Activated T-helper 2 cell treated with anti-CD3 and anti-CD28 coated beads, Interferon-gamma antibody, Interleukin-2, Interleukin-4, amounts not matched to agents 10 μg/mL and 5 μg/mL and 100 μg/mL, durations not matched to agents 14 hours and 24 hours and 36 hours (primary cell): ENCODE measurements at places on chromosomes 7 and 10.

DNA sequence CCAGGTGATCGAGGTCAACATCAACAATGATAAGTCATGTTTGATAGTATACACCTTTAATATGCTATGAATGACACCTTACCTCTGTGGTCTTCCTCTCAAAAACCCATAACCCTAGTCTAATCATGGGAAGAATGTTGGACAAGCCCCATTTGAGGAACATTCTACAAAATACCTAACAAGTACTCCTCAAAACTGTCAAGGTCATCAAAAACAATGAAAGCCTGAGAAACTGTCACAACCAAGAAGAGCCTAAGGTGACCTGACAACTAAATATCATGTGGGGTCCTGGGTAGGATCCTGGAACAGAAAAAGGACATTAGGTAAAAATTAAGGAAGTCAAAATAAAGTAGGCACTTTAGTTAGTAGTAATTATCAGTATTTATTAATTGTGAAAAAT is 5.9 kb upstream of the NUDCD3 start:
- H3K4me3 ChIP-seq: no peak overlapping the region
- DNase-seq: no peak
- no peaks in the 10 kb centered on the region for H3K36me3 ChIP-seq
- H3K27me3 ChIP-seq: peaks cover 3% of the 10 kb centered on the region

- peak overlapping the region; percentile 69 for H3K27ac ChIP-seq
- no peaks in the 10 kb centered on the region for H3K27me3 ChIP-seq
- DNase-seq: no peak
- peak overlapping the region; percentile 89 for H3K4me3 ChIP-seq
These were observed 2.6 kb upstream of the SAMD8 start for GRCh38 chr10:75108684-75109458.

DNA sequence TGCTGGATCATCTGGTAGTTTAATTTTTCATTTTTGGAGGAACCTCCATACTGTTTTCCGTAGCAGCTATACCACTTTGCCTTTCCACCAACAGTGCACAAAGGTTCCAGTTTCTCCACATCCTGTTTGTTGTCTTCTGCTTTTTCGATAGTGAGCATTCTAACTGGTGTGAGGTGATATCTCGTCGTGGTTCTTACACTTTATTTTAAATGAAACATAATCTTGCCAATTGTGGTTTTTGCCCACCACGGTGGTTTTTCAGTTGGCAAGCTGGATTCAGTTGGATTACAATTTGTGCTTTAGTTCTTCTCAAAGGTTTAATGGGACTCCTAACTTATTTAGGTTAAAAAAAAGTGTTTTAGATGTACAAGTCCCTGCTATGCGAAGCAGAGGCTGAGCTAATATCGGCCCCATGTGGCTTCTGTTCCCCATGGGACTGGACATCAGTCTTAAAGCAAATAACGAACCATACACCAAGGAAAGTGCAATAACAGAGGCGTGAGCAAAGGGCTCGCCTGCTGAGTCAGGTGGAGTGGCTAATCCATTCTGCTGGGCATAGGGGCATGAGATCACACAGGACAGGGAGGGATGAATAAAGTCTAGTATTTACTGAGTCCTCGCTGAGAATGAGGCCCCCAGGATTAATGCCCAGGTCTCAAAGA is 153.6 kb downstream of the AOAH start:
- no peak overlapping the region for H3K4me3 ChIP-seq
- H3K36me3 ChIP-seq: peaks cover 56% of the 10 kb centered on the region
- no peak for DNase-seq
- H3K27ac ChIP-seq: no peak overlapping the region
- H3K27me3 ChIP-seq: no peaks in the 10 kb centered on the region

DNA sequence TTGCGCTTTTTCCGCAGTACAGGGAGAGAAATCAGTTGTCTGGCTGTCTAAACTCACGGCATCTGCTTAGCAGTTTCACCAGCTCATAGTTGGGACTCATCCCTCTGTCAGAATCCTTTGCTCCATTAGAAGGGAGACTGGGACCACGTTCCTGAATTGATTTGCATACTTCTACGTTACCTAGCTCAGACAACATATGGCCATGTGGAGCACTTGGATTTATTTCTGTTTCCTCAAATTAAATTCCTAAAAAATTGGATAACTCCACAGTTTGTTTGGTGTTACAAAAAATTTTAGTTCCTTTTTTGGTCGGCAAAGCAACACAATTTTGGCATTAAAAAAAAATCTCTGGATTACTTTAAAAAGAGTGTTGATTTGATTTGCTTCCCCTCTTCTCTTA is 614.0 kb downstream of the AUTS2 start:
- no peaks in the 10 kb centered on the region for H3K36me3 ChIP-seq
- no peaks in the 10 kb centered on the region for H3K27me3 ChIP-seq
- H3K27ac ChIP-seq: no peak overlapping the region
- no peaks in the 10 kb centered on the region for H3K4me1 ChIP-seq
- DNase-seq: no peak
- H3K4me3 ChIP-seq: no peak overlapping the region

DNA sequence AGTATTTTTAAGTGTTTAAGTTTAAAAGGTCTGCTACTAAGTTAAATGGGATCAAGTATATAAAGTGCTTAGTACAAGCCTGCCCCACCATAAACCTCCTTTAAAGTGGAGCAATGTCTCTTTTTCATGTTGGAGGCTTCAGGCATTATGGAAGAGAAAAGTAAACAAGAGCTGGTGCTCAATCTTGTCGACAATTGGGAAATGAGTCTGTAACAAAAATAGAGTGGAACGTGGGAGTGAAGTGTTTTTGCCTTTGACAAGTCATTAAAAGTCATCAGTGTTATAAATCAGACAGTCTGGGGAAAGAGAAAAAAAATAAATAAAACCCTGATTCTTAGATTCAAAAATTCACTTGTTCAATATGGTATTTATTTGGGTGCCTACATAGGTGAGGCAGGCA is 44.7 kb downstream of the DNAJC12 start:
- peaks cover 24% of the 10 kb centered on the region for H3K4me1 ChIP-seq
- H3K4me3 ChIP-seq: no peak overlapping the region
- no peak overlapping the region for H3K27ac ChIP-seq
- DNase-seq: no peak
- peaks cover 2% of the 10 kb centered on the region for H3K27me3 ChIP-seq

- H3K27ac ChIP-seq: no peak overlapping the region
- DNase-seq: no peak
- no peaks in the 10 kb centered on the region for H3K4me1 ChIP-seq
- no peaks in the 10 kb centered on the region for H3K27me3 ChIP-seq
These were observed 81.3 kb downstream of the GLI3 start for GRCh38 chr7:42155584-42156290.

GRCh38 chr7:119175911-119176627 is 951.6 kb downstream of the ANKRD7 start:
- no peak overlapping the region for H3K4me3 ChIP-seq
- no peaks in the 10 kb centered on the region for H3K27me3 ChIP-seq
- no peaks in the 10 kb centered on the region for H3K4me1 ChIP-seq
- DNase-seq: no peak
- H3K27ac ChIP-seq: no peak overlapping the region

DNA sequence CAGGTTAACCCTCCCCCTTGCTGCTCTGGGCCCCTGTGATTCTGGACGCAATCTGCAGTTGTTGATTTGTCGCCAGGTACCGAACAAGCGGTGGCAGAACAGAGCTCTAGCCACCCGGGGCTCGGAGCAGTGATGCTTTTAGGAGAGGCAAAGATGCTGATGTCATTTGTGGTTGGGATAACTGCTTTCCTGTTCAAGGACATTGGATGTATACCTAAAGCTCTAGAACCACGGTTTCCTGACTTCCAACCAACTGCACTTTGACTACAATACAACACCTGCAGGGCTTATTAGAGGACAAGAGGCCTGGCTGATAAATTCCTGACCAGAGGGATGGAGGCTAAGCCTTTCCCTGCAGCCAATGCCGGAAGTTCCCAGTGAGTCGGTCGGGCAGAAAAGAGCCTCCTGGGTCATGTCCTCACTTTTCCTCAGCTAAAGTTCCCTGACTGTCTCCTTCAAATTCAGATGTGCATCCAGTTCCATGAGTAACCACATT is 6.5 kb upstream of the RBM20 start:
- H3K4me1 ChIP-seq: peaks cover 14% of the 10 kb centered on the region
- H3K4me3 ChIP-seq: no peak overlapping the region
- no peak overlapping the region for H3K27ac ChIP-seq
- H3K27me3 ChIP-seq: peaks cover 44% of the 10 kb centered on the region
- DNase-seq: no peak
- H3K36me3 ChIP-seq: no peaks in the 10 kb centered on the region

- H3K4me3 ChIP-seq: no peak overlapping the region
- peaks cover 4% of the 10 kb centered on the region for H3K36me3 ChIP-seq
- H3K27ac ChIP-seq: no peak overlapping the region
- H3K27me3 ChIP-seq: no peaks in the 10 kb centered on the region
- no peaks in the 10 kb centered on the region for H3K4me1 ChIP-seq
These were observed 61.6 kb downstream of the MEST start for GRCh38 chr7:130553398-130554029.

DNA sequence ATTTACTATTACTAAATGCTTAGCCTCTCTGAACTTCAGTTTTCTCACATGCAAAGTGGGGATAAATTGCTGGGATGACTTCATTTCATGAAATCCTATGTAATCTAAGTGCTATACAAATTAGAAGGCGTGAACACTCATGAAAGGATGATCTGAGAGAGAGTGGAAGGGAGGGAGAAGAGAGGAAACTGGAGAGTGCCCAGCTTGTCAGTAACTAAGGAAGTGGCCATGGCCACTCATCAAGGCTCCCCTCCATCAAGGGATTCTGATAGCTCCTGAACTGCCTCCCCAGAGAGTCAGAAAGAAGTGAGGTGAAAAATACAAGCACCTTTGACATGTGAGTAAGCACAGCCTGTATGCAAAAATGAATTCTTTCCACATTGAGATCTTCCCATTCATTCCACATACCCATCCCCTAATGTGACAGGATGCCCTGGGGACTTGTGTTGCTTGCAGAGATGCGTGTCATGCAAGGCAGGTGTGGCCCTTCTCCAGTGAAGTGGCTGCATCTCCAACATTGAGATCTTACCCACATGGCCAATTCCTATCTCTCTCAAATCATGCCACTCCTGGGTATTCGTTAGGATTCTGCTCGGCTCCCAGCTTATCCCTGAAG is 76.5 kb upstream of the ITPRID1 start:
- no peaks in the 10 kb centered on the region for H3K4me1 ChIP-seq
- no peak overlapping the region for H3K27ac ChIP-seq
- no peaks in the 10 kb centered on the region for H3K27me3 ChIP-seq
- H3K4me3 ChIP-seq: no peak overlapping the region
- no peaks in the 10 kb centered on the region for H3K36me3 ChIP-seq
- DNase-seq: no peak

GRCh38 chr10:82440775-82441174 is 565.8 kb downstream of the NRG3 start:
- DNase-seq: no peak
- no peak overlapping the region for H3K4me3 ChIP-seq
- H3K27me3 ChIP-seq: no peaks in the 10 kb centered on the region
- H3K4me1 ChIP-seq: no peaks in the 10 kb centered on the region
- no peak overlapping the region for H3K27ac ChIP-seq
- no peaks in the 10 kb centered on the region for H3K36me3 ChIP-seq

- peaks cover 15% of the 10 kb centered on the region for H3K27me3 ChIP-seq
- H3K4me3 ChIP-seq: no peak overlapping the region
- H3K27ac ChIP-seq: no peak overlapping the region
- no peaks in the 10 kb centered on the region for H3K4me1 ChIP-seq
- DNase-seq: no peak
These were observed 128.3 kb downstream of the ADARB2 start for GRCh38 chr10:1608851-1609647.

DNA sequence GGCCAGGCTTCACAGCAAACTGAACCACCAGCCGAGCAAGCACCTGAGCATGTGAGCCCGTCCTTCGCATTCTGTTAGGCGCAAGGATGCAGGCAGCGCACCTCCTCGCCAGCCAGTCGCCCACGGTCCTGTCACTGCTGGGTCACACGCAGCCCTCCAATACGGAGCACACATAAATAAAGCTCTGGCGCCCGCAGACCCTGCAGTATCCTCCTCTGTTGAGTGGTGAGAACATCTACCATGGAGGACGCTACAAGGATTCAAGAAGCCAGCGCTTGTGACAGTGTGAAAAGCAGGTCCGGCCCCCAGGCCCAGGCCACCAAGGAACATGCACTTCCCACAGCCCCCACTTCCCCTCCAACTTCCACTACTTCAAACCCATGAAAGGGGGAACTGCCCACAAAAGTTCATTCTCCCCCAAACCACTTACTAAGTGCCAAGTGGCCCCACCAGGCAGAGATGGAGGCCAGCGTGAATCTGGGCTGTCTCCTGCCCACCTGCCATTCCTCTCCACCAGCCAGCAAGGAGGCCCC is 34.8 kb downstream of the VOPP1 start:
- peaks cover 23% of the 10 kb centered on the region for H3K36me3 ChIP-seq
- H3K27me3 ChIP-seq: no peaks in the 10 kb centered on the region
- H3K4me1 ChIP-seq: peaks cover 67% of the 10 kb centered on the region

GRCh38 chr10:127462643-127463295 is 86.3 kb upstream of the NPS start:
- no peak for DNase-seq
- no peaks in the 10 kb centered on the region for H3K4me1 ChIP-seq
- no peak overlapping the region for H3K27ac ChIP-seq
- H3K27me3 ChIP-seq: no peaks in the 10 kb centered on the region
- no peak overlapping the region for H3K4me3 ChIP-seq

- no peaks in the 10 kb centered on the region for H3K27me3 ChIP-seq
- H3K4me3 ChIP-seq: no peak overlapping the region
These were observed 52.3 kb downstream of the TACR2 start for GRCh38 chr10:69364232-69364940.

DNA sequence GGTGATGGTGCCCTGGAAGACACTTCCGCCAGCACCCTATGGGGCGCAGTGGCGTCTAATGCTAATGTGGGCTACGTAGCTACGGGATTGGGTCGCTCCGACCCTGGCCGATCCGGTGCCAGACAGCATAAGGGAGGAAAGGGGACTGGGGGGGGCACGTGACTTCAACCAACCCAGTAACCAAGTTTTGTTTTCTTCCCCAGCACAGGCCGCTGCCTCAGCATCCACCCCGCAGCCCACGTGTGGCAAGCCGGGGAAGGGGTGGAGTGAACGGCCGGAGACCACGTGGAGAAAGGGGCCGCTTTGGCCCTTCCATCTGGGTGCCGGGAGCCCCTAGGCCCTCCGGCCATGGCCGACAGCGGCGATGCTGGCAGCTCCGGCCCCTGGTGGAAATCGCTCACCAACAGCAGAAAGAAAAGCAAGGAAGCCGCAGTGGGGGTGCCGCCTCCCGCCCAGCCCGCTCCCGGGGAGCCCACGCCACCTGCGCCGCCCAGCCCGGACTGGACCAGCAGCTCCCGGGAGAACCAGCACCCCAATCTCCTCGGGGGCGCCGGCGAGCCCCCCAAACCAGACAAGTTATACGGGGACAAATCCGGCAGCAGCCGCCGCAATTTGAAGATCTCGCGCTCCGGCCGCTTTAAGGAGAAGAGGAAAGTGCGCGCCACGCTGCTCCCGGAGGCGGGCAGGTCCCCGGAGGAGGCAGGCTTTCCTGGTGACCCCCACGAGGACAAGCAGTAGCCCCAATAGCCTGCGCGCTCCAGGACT is 2.5 kb downstream of the PRR15 start:
- H3K4me1 ChIP-seq: peaks cover 15% of the 10 kb centered on the region
- H3K27me3 ChIP-seq: peaks cover 75% of the 10 kb centered on the region
- H3K36me3 ChIP-seq: no peaks in the 10 kb centered on the region
- peak overlapping the region; percentile 45 for H3K4me3 ChIP-seq
- H3K27ac ChIP-seq: no peak overlapping the region
